HuH-7 (cell line): ENCODE measurements at places on chromosomes 2 and 18.
A peak's percentile ranks its signal among the peaks of the same experiment; 100 is the strongest.

- DNase-seq = no peak
These were observed 4.6 kb upstream of the ATOH8 start for GRCh38 chr2:85748985-85749875.

DNA sequence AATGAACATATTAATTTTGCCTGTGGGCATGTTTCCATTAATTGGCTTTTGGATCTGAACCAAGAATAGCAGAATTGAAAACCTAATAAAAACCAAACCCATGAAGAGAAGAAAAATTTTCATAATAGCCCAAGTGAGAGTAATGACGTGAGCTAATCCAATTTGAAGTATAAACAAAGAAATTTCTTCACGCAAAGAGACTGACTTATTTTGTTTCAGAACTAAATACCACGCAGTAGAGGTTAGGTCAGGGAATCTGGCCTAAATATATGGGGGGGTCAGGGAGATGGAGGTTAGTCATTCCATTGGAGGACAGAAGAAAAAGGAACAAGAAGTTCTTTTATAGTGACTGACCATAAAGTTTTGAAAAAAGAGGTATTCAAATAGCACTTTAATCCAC lies 94.1 kb upstream of the CYP1B1 start:
- DNase-seq = no peak

DNA sequence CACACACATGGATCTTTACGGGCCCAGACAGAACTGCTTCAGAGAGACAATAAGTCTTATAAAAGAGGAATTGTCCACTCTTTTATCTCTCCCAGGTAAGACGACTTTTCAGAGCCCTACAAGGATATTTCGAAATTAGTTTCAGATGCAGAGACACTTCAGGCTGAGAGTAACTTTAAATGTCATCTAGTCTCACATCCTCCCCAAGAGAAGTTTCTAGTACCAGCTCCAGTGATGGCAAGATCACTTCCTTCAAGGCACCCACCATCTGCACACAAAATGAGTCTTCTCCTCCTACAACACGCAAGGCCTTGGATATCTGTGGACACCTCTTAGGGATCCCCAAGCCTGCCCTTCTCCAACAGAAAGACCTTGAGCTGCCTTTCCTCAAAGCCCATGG lies 39.0 kb upstream of the KLHL29 start:
- DNase-seq = no peak

DNA sequence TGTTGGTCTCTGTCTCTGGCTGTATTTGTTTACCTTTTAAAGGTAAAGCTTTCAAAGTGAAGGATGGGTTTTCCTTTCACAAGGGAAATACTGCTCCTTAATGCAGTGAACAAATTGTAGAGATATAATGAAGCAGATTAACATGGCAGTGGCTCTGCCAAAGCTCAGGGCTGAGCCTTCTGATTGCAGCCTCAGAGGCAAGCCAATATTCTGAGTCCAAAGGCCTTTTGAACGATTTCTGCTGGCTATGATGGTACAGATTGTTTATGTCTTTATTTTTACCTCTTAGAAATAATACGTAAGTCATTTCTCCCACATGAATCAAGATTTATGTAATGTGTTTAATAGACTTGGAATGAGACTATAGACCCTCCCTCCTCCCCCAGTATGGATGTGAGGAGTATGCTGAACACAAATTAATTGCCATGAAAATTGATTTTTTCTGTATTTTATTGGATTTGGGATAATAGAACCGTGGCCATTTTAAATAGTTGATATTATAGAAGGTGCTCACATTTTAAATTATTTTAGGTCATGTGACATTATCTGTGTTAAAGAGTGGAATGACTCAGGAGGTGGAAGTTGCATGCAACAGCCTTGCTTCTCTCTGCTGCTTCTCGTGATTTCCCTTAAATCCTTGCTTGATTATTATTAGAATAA lies 772 bp downstream of the SCN2A start:
- no peak for DNase-seq

DNA sequence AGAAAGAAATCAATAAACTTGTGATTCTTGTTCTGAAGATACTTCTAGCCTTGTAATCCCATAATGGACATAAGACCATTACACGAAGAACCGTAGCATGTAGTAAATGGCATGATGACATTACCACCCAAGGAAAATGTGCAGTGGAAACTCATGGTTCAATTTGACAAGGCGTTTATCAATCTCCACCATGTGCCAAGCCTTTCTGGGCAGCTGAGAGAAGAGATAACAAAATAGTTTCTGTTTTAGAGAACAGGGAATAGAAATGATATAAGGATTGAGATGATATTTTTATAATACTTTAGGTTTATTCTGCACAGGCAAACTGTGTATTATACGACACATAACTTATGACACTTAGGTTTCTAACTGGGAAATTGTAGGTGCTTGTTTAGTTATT lies 19.2 kb downstream of the ABI2 start:
- DNase-seq = no peak

GRCh38 chr2:225735844-225736243 lies 336.3 kb downstream of the NYAP2 start:
- DNase-seq = no peak

- no peak for DNase-seq
These were observed 137.7 kb downstream of the EN1 start for GRCh38 chr2:118709786-118710185.

DNA sequence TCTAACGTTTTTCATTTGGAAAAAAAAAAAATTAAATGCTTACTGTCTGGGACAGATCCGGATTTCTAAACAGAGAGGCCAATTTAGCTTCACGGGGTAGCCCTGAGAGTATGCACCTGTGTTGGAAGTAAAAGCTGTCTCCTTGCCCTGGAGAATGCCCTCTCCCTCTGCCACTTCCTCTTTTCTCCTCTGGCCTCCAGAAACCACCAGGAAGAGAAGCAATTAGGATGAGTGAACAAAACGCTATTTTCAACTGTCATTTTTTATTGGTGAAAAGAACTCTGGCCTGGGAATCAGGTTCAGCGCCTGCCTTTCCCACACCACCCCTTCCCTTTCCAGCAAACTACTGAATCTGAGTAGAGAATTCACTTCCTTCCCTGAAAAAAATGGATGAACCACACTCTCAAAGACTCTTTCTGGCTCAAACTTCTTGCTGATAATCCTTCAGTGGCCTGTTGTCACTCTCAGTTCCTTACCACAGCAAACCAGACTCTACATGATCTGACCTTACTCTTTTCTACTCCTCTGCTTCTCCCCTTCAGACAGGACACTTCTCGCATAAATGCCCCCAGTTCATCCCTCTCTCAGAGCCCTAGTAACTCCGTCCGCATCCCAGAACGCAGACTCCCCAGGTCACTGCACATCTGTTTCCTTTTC lies 29.8 kb downstream of the KLF7 start:
- no peak for DNase-seq

- DNase-seq = peak; percentile 79
These were observed 1.1 kb downstream of the TLK1 start for GRCh38 chr2:171159372-171160118.

DNA sequence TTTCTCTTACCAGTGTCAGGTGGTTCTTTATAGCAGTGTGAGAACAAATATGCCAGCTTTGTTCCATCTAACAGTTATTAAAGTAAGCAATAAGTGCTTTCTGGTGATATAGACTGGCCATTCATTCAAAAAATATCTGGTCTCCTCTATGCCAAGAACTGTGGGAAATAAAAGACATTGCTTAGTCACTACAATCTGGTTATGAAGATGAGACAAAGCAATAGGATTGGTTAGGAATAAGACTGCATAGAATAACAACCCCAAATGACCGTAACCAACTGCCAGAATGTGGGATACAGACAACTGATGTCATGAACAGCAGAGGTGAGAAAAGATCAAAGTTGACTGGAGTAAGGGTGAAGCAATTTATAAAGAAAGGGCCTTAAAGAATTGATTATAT lies 83.8 kb downstream of the MBD2 start:
- no peak for DNase-seq

DNA sequence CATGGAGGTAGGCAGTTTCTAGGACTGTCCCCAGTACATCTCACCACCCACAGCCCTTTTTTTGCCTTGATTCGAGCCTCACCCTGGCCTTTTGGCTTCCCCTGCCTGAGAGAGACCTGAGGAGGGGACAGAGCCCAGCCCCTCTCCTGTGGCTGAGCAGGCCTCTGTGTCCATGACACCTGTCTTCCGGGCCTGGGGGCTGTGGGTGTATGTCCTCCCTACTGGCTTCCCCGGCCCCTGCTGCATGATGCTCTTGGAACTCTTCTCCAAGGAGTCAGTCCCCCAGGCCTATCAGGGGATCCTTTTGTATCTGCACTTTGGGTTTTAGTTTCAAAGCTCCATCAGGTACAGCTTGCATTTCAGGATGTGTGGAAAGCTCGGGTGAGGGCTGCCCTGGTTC lies 80.4 kb downstream of the STPG4 start:
- no peak for DNase-seq

GRCh38 chr2:145068509-145068908 lies 548.6 kb upstream of the ZEB2 start:
- no peak for DNase-seq

DNA sequence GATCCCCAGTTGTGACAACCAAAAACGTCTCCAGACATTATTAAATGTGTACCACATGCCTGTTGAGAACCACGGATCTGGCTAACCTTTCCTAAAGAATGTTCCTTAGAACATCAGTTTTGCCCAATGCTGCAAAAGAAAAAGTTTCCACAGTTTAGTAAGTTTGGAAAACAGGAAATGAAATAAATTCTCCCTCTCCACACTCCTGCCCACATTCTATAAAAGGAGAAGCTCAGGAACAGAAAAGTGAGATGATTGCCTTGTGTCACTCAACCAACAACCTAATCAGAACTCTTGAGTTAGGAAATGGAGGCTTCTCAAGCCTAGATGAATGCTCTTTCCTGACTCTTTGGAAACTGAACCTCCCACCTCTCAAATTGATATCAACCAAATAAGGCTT lies 56.1 kb upstream of the NFE2L2 start:
- DNase-seq = no peak

DNA sequence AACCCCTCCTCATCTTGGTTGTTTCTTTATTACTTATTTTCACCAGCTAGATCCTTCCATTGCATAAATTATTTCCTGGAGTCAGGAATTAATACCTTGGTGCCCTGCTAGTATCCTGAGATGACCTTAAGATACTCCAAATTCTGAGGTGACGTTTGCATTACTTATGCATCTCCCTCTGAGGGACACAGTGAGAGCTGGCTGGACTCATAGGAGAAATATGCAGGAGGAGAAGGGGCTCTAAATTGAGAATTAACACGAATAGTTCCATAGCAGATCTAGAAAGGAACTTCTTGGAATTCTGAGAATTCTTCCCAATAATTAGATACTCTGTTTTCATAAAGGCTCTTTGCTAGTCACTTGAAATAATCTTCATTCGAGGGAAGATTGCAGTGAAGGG lies 310.6 kb upstream of the ZEB2 start:
- no peak for DNase-seq

GRCh38 chr18:22841840-22842239 lies 91.3 kb upstream of the RBBP8 start:
- DNase-seq = no peak

GRCh38 chr2:107414376-107414775 lies 412.3 kb upstream of the RGPD4 start:
- no peak for DNase-seq

GRCh38 chr2:183209395-183210028 lies 85.3 kb downstream of the NUP35 start:
- no peak for DNase-seq

- DNase-seq = no peak
These were observed 110.2 kb upstream of the GPC1 start for GRCh38 chr2:240325016-240326007.

DNA sequence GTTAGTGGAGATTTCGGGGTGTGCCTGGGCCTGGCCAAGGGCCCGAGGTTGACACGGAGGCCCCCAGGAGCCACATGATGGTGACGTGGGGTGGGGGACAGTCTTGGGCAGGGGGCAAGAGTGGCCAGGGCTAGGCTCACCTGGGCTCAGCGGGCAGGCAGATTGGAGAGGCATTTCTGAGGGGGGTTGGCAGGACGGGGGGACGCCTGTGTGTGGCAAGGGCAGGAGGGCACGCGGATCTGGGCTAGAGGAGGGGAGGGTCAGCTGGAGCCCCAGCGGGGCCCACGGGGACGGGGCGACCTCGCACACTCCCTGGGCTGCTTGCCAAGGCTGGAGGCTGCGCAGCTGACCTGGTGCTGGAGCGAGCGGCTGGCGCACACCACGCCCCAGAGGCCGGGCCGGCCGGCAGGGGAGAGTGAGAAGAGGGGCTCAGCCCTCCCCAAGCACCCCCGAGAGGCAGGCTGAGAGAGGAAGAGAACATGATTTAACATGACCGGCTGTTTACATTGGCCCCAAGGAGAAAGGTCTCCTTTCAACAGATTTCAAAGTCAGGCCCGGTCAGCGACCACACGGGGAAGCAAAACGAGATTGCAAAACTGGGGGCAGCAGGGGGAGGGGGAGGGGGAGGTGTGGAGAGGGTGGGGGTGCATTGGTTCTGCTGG lies 38.0 kb upstream of the SNED1 start:
- DNase-seq = peak; percentile 75

DNA sequence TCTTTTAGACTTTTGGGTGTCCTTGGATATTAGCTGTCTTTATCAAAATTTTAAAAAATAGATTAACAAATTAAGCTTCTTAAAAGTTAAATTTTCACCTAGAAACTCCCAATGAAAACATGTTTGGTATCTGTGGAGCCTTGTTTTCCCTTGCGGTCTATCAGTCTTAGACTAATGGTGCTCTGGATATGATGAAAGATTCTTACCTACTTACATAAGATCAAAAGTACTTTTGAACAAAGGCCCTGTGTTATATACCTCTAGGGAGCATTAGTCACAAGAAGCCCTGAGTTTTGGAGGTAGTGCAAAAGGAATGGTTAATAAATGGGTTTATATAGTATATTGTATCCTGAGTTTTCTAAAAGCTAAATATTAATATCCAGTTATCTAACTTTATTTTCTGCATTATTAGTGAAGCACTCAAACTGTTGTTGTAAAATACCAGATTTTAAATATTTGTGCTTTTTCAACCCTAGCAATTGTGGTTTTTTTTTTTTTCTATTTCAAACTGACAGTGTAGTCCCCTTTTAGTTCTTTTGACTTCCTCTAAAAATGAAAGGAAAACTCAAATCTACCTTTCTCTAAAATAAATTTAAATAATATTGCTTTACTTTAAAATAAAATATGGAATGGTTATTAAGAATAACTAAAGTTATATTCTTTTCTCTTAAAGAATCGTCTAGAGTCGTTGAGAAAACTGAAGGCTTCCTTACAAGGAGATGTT lies 18.1 kb downstream of the NDC80 start:
- DNase-seq = peak; percentile 11

- DNase-seq = no peak
These were observed 9.7 kb downstream of the SMAD7 start for GRCh38 chr18:48940854-48941611.

DNA sequence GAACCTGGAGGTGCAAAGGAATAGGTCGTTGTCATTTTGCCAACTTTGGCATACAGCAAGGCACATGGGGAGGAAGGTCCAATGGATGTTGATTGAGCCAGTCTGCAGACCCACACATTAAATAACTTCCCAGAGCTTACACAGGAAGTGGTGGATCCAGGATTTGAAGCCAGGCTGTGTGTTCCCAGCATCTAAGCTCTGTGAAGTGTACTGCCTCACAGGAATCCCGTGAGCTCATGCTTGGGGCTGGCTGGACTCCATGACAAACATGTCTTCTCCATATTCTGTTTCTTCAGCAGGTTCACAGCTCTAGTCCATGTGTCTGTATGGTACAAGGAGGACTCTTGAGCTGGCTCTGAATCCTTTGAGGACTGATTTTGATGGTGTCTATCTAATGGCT lies 63.9 kb downstream of the KLHL29 start:
- DNase-seq = no peak

GRCh38 chr2:6475155-6475940 lies 390.4 kb downstream of the CMPK2 start:
- DNase-seq = no peak
